NCI-H1417 treated with DMSO at 0.1 percent for 48 hours (cell line): ENCODE measurements at places on chromosomes 3 and 15.

DNA sequence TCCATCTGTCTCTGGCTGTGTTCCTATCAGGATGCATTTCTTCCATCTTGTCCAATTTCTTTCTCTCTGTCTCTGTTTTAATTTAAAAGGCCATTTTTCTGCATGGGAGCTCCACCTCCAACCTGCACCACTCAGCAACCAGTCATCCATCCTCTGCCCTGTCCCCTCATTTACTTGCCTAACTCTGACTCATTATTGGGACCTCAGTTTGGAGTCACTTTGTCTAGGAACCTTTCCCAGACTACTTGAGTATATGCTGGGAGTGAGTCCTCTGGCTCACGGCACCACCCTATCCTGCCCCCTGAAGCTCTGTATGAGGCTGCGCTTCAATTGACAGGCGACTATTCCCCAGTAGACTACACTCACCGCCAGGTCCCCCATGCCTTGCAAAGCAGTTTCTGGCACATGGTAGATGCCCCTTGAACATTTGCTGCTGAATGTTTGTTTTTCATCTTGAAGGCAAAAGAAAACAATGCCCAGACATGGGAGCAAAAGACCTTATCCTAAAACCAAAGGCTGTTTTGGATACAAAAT, 513.3 kb upstream of the CFAP20DC start:
- no peak for DNase-seq

- DNase-seq = no peak
Measured at GRCh38 chr3:99344216-99344615, 294.2 kb upstream of the COL8A1 start.

DNA sequence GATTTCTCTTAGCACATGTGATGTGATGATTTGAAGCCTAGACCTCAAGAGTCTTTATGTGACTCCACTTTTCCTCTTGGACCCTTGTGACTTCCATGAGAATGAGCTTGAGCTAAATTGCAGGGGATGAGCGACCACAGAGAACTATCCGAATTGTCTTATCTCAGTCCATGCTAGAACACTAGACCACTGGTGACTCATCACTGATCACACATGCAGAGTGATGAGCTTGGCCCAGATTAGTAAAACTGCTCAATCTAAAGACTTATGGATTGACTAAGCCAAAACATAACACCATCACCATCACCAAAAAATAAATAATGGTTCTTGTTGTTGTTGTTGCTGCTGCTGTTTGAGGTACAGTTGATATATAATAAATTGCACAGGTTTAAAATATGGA, 114.1 kb upstream of the CFAP20DC start:
- DNase-seq = no peak

- no peak for DNase-seq
Measured at GRCh38 chr15:101056366-101057334, 137.5 kb downstream of the LRRK1 start.

DNA sequence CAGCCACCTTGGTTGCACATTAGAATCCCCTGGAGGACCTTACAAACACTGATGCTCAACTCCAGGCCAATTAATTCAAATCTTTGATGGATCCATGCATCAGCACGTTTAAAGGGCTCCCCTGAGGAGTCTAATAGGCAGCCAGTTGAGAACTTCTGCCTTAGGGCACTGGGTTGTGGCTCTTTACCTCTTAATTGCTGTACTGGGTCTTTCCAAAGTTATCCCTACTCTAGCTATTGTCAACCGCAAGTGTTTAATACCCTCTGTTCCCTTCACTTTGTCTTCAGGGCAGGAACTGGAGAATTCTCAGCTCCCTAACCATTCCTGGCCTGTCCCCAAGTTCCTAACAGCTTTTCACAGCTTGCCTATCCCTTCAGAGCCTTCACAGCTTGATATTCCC, 15.0 kb upstream of the FAM174B start:
- no peak for DNase-seq

- DNase-seq = no peak
Measured at GRCh38 chr3:169764312-169764881, 463 bp downstream of the TERC start.

DNA sequence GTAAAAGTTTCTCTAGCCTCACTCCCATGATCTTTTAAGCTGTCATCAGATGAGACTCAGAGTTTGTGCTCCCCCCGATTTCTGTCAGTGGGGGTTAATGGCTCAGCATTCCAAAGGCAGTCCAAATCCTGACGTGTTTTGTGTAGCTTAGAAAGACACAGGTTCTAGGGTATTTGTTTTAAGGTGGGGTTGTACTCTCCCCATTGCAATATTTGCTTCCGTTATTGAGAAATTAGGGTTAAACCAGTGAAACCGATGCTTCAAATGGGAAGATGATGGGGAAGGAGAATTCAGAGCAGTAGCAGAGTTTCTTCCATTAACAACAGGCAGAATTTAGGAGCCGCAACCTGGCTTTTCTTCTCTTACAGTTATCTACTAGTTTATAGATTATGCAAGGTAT, 3.4 kb downstream of the PIGB start:
- no peak for DNase-seq

- DNase-seq = no peak
Measured at GRCh38 chr3:112774293-112774926, 72.3 kb downstream of the CD200R1L start.

GRCh38 chr3:103308921-103309320, 874.1 kb downstream of the ZPLD1 start:
- DNase-seq = no peak

DNA sequence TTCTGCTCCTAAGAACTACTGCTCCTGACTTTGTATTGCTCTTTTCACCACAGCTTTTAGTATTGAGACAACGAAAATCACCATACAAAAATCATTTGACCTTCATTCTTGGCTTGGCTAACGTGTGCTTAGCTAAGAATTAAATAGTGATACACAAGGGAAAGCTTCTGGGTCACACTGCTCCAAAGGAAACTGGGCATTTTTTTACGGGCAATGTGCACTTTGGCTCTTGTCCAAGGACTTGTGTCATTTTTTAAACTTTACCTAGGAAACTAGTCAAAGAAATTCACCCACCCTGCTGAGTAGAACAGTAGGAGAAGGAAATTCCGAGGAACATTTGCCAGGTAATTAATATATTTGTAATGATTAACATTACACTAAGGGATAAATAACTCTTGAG, 19.8 kb downstream of the WDR72 start:
- no peak for DNase-seq

DNA sequence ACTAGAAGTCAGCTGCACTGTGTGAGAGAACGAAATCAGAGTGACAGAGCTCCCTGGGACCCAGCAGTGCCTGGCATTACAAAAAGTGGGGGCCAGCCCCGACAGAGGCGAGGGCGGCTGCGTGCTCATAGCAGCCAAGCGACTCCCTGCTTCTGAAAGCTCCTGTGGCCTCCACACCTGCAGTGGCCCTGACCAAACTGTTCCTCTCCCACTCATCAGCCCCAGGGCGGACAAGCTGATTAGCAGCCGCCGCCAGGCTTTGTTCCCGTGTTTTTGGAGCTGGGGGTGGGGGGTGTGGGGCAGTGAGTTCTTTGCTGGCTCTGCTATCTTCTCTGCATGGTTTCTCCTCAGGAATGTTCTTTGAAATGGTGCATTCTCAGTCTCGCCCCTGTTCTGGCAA, 58.1 kb downstream of the DGKG start:
- DNase-seq = no peak

DNA sequence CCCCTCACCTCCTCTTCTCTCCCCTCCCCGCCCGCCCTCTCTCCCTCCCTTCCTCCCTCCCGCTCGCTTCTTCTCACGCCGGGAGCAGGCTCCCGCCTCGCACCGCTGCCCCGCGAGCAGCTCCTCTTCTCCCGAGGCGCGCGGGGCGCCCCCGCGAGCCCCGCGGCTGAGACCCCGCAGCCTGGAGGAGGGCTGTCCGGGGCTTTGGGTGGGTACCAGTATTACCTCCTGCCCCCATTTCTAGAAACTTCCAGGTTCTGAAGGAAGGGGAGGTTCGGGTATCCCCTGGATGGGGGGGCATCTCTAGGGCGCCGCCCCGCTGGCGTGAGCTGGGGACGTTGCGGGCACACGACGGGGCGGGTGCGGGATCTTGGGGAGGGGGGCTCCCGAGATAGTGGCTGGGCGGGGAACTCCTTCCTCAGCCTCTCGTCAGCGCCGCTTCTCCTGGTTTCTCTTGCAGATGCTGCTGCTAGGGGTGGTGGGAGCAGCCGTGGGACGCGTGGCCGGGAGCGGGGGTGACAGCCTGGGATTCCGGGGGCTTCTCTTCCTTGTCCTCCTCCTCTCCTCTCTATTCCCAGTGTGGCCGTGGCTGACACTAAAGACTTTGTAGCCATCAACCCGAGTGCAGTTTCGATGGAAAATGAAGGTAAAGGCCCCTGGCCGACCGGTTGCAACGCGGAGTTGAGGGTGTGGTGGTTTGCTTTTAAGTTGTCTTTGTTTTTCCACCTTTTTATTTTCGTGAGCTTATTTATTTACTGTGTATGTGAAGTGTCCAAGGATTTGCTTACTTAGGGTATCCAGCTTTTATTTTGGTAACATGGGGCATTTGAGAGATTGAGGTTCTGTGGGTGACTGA, 474 bp downstream of the ATP2C1 start:
- DNase-seq = no peak

DNA sequence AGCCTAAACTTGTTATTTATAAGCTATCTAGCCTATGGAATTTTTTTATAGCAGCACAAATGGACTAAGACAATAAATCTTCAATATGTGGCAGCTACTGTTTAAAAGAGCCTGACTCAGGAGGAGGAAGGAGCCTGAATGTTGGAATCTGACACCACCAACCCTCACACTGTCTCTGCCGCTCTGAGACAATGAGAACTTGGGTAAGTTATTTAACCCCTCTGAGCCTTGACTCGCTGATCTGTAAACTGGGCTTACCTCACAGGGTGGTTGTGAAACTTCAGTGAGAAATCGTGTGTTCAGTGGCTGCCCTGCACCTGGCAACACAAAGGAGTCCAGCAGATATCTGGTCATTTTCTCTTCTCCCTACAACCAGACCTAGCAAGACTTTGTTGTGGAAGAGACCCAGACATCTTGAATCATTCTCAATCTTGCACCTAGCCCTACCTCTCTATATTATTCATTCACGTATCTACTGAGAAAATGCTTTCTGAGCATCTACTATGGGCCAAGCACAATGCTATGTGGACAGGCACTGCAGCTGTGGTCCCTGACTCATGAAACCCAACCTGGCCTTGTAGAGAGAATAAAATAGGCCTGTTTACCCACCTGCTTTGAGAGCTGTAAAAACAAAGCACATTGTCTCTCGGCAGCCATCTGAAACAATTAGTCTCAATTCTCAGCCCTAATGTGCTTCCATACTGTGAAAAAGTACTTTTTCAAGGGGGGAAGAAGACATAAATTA, 81.9 kb upstream of the SLC25A36 start:
- peak; percentile 3 for DNase-seq

- DNase-seq = no peak
Measured at GRCh38 chr3:153848702-153849101, 272.5 kb upstream of the ARHGEF26 start.

DNA sequence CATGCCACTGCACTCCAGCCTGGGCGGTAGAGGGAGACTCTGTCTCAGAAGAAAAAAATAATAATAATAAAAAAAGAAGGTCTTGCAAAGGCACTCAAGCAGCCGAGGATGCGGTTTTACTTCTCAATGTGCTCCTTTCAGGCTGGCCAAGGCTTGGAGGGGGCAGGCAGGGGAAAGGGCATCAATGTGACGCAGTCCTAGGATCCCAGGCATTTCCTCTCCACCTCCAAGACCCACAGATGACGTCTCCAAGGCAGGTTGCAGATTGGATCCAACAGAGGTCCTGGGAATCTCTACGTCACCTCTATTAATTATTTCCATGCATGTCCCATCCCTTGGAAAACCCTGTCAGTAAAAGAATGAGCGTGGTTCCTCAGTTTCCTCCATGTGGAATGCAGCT, 56.2 kb downstream of the FAM43A start:
- DNase-seq = no peak

GRCh38 chr3:7847521-7847920, 654.1 kb upstream of the LMCD1 start:
- DNase-seq = no peak

GRCh38 chr3:106276755-106277612, 408.2 kb upstream of the CBLB start:
- DNase-seq = peak; percentile 7

DNA sequence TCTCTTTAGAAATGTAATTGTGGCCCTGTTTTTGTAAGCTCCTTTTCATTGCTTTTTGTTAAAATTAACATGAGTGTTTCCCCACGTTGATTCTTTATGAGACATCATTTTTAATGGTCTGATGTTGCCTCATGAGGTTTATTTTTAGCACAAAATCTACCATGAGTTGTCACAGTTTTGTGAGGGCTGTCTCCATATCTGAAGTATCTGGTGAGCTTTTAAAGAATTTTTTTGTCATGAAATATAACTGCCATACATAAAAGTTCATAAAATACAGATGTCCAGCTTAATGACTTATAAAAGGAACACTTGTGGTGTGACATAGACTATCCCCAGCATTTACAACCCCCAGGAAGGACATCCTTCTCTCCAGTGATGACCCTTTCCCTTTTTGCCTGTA, 34.3 kb upstream of the CEMIP start:
- DNase-seq = no peak

DNA sequence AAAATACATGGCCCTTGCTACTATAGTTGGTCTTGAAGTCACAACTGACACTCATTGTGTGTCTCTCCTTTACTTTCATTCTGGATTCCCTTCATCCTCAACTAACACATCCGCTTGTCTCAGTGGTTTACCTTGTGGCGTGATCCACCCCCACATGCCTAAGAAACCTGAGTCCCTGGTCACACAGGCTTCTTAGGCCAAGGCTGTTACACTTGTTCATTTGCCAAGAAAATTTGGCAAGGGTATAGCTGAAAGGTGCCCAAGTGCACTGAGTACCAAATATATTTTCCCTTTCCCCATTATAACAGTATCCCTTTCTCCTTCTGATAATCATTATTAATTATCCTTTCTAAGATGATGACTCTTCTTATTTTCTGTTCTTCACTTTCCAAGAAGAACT, 207.6 kb upstream of the STAC start:
- DNase-seq = no peak

DNA sequence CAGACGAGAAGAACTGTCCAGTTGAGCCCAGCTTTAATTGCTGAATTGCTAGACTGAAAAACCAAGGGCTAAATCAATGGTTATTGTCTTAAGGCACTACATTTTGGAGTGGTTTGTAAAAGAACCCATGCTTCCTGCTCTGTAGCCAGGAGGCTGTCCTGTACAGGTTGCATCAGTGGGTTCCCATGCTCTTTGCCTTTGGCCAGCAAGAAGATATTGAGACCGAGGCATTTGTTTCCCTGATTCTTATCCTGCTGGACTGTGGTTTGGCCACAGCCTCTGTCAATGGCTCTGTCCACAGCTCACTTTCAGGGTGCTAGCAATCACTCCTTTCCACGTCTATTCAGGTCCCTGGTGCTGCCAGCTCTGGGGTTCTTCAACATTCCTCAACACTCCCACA, 89.6 kb downstream of the FAM43A start:
- no peak for DNase-seq
